Activated CD4-positive, CD25-positive, alpha-beta regulatory T cell treated with anti-CD3 and anti-CD28 coated beads, Interleukin-2, amount 50 U/mL, for 72 hours (primary cell): ENCODE measurements at places on chromosomes 1 and 21.

DNA sequence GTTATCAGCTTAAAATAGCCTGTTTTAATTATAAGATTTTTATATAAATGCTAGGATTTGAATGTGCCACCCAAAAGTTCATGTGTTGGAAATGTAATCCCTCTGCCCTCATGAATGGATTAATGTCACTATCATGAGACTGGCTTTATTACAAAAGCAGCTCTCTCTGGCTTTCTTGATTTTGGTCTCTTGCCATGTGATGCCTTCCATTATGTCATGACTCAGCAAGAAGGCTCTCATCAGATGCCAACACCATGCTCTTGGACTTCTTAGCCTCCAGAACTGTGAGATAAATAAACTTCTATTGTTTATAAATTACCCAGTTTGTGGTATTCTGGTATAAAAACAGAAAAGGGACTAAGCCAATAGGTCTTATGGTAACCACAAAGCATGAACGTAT lies 6.9 kb upstream of the PRSS38 start:
- no peak for DNase-seq

- peak; percentile 50 for DNase-seq
Measured at GRCh38 chr1:9239622-9240401, 5.2 kb downstream of the H6PD start.

DNA sequence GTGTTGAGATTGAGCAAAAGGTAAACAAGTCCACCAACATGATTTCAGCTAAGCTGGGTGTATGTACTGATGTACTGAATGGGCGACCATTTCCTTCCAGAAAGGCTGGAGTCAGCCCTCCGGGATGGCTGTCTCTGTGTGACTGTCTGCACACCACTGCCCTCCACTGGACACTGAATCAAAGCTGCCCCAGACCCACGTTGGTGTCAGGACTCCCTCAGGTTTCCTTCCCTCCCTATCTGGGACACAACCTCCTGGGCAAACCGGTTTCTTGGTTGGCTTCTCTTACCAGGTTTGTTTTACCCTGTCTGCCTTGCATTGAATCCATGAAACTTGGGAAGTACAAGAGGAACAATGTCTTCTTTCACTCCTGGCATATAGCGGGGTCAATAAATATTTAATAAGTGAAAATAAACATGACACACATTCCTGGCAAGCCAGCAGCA lies 5.3 kb upstream of the SRP9 start:
- no peak for DNase-seq

GRCh38 chr21:14874379-14874778 lies 190.4 kb downstream of the NRIP1 start:
- DNase-seq: no peak

DNA sequence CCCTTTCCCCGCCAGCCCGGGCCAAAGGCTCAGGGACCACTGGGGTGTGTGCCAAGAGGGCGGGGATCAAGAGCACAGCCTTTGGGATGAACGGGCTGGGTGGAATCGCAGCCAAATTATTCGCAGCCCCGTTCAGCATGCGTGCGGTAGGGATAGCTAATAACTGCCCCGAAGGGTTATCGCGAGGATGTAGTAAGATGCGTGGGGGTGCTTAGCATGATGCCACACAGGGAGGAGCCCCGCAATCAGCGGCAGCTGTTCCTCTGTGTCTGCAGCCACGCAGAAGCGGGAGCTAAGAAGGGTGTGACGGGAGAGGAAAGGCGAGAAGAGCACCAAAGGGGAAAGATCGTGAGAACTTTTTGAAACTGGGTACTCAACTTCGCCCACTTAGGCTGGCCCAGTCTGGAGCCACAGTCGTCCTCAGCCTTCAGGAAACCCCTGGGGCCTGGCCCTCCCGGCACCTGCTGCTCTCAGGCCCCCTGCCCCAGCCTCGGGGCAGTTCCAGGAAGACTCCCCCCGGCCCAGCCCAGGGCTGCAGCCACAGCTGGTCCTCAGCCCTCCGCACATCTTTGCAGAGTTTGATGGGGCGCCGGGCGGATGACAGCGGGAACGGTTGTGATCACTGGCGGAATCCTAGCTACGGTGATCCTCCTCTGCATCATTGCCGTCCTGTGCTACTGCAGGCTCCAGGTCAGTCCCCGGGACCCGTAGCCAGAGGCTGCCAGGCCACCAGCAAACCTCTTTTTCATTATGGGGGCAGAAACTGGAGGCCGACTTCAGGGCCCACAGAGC lies 64.9 kb downstream of the TOR1AIP2 start:
- DNase-seq: no peak

GRCh38 chr21:45641480-45642035 lies 2.0 kb upstream of the PCBP3 start:
- DNase-seq: no peak

GRCh38 chr1:93661829-93662474 lies 19.7 kb downstream of the BCAR3 start:
- no peak for DNase-seq

GRCh38 chr21:44485796-44486195 lies 30.5 kb downstream of the LRRC3 start:
- DNase-seq: no peak

GRCh38 chr1:236952246-236953003 lies 51.8 kb downstream of the MT1HL1 start:
- DNase-seq: no peak

DNA sequence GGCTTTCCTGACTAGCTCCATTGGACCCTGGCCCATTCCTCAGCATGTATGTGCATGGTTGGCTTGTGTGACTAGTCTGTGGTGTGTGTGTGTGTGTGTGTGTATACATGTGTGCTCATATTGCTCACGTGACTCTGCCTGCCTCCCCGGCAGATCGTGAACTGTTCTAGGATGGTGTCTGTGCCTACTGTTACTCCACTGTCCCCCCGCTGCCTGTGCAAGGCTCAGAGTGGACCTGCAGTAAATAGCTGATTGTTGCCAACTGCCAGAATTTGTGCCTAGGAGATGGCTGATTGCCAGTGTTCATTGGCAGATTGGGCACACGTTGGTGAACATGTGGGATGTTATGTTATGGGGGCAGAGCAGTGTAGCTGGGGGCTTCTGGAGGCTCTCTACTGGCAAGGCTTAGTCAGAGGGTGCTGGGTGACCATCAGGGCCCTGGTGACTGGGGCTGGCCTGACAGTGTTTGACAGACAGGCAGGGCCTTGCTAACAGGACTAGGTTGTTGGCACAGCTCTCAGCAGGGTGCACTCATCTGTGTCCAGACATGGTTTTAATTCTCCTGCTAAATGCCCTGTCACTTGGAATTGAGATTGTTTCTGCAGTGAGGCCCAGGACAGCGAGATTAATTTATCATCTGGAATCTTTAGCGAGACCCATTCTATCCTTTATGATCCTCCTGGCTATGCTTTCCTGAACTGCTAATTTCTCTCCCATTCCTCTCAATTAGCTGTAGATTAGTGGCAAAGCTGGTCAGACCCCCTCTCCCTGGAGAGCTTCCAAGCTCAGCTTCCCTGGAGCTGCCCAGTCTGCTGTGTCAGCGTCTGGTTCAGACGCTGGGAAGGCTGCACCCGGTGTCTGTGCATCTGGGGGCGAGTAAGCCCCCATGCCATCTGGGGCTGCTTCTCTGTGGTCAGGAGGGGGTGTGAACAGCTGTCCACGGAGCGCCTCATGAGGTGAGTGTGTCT lies 20.8 kb downstream of the SLC6A17 start:
- DNase-seq: no peak

DNA sequence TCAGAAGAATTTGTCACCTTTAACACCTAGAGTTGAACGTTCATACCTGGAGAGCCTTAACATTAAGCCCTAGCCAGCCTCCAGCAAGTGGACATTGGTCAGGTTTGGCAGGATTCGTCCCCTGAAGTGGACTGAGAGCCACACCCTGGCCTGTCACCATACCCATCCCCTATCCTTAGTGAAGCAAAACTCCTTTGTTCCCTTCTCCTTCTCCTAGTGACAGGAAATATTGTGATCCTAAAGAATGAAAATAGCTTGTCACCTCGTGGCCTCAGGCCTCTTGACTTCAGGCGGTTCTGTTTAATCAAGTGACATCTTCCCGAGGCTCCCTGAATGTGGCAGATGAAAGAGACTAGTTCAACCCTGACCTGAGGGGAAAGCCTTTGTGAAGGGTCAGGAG lies 52.3 kb downstream of the UBE4B start:
- no peak for DNase-seq

GRCh38 chr1:115088871-115089419 lies 358 bp downstream of the TSPAN2 start:
- DNase-seq: no peak

DNA sequence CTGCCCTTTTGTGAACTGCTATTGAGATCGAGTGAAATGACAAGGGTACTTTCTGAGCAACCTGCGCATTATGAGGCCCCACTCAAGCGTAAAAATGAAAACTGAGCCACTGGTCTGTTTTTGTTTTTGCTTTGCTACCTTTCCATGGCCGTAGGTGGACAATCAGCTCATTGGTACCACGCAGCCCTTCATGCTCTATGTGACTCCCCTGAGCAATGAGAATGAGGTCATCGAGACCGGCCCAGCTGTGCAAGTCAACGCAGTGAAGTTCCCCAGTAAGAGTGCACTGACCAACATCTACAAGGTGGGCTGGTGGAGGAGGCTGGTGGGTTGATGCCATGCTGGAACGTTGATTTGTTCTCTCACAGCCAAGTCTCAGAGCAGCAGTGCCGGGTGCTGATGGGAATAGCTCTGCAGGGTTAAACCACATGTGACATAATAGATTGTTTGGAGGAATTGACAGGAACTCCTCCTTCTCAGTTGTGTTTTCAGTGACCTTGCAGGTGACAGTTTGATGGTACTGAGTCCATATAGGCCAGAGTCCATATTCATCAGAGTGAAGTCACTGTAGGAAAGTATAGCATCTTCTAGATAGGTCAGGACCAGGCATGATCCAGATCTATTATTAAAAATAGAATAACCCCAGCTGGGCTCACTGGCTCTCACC lies 170.3 kb downstream of the VPS13D start:
- no peak for DNase-seq

- DNase-seq: no peak
Measured at GRCh38 chr1:182389619-182390047, 2.0 kb downstream of the GLUL start.
